NCI-H1417 treated with DMSO at 0.1 percent for 48 hours (cell line): ENCODE measurements at places on chromosomes 16 and 17.
A peak's percentile ranks its signal among the peaks of the same experiment; 100 is the strongest.

DNA sequence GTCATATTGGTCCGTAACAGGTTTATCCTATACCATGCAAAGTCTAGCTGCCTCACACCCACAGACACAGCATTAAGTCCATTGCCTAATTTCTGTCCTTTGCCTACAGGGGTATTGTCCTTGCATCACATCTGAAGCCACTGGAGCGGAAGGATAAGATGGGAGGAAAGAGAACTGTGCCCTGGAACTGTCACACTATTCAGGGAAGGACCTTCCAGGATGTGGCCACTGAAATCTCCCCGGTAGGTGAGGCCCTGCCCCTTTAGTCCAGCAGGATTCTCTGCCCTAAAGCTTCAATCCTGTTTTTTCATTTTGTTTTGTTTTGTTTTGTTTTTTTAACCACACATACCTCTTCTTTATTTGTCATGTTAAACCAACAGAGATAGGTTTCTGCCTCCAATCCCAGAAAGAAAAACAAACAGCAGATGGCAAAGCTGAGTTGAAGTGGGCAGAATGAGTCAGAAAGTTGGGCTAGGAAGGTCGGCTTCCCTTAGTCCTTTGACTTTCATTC, 2.2 kb upstream of the EFTUD2 start:
- no peak for DNase-seq

GRCh38 chr17:48060249-48060648, 12.1 kb downstream of the NFE2L1 start:
- DNase-seq = no peak

DNA sequence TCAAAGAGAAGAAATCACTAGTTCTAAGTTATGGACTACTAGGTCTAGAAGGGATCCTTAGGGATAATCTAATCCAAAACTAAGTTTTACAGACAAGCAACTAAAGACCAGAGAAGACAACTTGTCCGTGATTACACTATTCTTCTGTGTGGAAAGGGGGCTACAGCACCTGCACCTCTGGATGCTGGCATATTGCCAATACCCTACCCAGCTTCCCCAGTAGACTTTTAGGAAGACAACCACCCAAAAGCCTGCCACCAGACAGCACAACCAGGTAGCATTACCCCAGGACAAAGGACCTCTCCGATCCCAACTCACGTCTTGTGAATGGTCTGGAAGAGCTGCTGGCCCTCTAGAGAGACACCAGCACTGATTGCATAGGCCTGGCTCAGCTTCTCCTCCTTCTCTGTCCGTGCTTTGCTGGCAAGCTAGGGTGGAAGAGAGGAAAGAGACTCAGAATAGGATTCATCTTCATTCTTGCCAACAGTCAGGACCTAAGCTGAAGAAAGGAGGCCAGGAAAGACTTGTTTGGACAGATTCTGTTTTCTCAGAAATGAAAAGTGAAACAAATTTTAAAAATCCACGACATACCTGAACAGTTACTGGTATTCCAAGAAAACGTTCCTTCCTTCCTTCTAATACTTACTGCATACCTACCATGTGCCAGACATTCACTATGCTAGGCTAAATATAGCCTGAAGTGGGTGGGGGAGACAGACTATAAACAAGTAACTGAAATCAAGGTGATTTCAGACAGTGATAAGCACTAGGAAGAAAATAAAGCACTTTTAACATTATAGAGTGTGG, 25.3 kb upstream of the TMEM101 start:
- DNase-seq = no peak

DNA sequence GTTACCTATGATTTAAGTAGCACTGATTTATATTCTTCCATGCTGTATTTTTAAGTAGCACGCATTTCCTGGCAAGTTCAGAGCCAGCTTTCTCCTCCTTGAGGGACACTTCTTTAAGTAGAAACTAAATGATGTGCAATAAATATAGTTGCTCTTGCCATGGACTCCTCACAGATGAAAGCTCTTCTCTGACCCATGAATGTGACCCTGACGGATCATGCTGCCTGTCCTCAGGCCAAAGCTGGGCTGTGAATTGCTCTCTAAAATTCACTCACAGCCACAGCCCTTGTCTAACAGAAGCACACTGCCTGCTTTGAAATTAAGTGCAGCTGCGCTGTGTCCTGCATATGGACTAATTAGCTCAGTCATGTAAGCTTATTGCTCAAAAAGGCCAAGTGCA, 438.8 kb downstream of the PMP22 start:
- DNase-seq = no peak

GRCh38 chr17:16945136-16945482, 26.8 kb downstream of the TNFRSF13B start:
- no peak for DNase-seq

GRCh38 chr17:77295241-77295853, 154.6 kb downstream of the SEC14L1 start:
- no peak for DNase-seq

DNA sequence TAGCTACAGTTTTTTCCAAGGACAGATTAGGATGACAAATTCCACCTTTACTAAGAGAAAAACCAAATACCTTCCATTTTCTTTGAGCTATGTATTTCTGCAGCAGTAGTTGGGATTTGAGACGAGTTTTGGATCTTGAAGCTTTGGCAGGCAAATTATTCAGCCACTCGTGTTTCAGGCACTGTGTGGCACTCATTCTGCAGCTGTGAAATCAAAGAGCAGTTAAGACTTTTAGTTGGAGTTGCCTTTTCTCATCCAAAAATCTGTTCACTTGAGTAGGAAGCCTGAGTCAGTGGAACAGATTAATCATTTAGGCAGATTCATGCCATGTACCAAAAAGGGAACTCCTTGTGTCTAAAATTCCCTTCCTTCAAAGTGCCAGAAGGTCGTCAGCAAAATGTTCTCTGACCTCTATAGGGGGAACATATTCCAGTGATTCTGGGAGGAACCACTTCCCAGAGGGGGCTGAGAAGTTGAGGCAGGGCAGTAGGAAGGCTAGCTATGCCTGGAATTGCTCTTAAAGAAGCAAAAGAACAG, 20.1 kb downstream of the ORC6 start:
- no peak for DNase-seq

DNA sequence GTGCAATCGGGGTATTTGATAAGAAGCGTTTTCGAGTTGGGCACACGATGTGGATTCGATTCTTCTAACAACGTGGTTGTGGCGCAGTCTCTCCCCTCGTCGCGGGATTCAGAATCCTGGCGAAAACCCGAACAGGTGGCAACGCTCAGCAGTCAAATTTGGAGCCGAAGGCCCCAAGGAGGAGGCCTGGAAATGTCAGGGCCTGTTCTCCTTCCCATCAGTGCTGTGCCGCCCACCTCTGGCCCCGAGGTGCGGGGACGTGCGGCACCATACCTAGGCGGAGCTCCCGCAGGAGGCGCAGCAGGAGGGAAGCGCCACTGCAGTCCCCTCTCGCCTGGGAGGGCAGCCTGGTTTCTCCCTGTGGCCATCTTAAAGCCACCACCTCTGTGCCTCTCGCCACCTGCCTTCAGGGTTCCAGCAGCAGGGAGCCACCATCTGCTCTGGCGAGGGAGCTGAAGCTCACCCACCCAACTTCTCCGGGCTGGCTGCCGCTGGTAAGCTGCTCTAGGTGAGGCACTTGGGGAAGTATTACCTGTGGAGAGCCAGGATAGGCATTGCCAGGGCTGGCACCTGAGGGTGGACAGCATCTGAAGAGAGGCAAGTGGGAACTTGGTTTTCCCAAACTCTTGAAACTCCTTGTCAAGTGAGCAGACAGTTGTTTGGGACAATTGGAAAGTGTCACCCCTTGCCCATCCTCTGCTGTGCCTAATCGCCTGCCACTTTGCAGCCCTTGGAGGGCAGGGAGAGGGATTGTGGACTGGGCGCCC, 2.6 kb upstream of the AATF start:
- no peak for DNase-seq

DNA sequence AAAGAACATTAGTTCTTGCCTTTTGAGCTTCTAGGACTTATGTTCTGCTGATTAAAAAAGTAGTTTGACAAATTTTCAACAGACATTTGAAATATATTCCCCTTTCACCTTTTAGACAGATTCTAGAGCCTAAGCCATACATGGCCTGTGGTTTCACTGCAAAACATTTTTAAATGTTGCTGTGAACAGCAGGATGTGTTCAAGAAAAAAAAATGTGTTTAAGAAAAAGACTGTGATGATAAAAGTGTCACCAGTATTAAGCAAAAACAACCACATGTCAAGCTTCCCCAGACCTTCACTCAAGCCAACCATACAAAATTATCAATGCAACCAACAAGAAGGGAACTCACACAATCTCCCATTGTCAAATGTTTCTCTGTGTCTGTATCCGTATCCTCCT, 103.5 kb downstream of the SYCE1L start:
- no peak for DNase-seq

DNA sequence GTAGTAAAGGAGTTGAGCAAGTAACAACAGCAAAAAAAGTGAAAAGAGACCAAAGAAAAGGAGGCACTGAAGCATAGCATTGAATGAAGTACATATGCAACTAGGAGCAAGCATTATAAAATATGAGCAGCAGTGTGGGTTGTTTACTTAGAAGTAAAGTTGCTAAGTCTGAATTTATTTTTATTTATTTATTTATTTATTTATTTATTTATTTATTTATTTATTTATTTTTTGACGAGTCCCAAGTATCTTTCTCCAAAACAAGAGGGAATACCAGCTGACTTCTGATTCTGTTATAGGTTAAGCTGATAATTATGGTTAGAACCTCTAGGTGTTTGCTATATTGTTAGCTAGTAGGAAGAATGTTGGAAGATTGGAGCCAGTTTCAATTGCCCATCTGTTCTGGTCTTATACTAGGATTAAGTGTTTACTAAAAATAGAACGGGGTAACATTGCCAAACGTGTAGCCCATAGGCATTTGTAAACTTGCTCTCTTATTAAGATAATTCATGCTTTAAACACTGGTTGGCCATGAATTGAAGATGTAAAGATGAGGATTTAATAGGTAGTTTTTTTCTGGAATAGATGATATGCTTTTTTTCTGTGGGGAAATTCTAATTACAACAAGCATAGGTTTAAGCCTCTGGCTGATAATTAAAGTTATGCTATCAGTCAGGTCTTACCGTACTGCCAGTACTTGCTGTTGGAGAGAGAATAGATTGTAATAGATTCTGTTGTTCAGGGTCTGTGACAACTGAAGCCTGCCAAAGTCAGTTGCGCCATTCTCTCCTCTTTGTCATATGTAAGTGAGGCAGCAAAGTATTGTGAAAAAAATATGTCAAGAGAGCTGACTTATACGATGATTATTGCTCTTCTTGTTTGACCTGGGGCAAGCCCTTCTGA, 66.7 kb downstream of the PPM1E start:
- no peak for DNase-seq

DNA sequence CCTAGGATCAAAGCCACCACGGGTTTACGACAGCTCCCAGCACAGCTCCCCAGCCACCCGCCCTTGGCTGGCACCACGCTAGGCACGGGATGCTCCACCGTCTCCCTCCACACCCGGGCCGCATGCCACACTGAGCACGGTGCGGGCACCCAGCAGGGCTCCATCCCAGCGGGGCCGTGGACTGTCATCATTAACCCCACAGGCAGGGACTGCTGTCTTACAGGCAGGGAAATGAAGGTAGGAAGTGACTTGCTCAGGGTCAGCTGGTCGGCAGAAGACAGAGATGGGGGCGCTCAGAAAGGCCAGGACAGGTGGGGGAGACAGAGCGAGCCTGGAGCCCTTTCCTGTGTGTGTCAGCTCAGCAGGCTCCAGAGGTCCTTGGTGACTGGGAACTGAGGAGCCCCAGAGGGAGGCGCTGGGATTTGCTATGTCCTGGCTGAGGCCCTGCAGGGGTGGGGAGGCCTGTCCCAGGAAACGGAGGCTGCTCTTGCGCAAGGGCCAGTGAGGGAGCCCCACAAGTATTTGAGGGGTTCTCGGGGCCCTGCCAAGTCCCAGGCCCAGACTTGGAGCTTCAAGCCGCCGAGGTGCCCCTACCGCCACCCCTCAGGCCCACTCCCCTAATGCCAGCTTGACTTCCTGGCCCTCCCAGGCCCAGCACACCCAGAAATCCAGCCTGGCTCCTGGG, 3.2 kb downstream of the UBALD1 start:
- DNase-seq = no peak

- no peak for DNase-seq
Observed at GRCh38 chr16:78007121-78007520, 15.2 kb upstream of the CLEC3A start.

GRCh38 chr17:29145289-29146073, 34.7 kb downstream of the MYO18A start:
- peak; percentile 10 for DNase-seq
